ENCODE measurements at places on chromosomes 1 and 21.

- no peak for DNase-seq
These were observed 180.9 kb upstream of the PLXNA2 start for GRCh38 chr1:208425096-208425495.

DNA sequence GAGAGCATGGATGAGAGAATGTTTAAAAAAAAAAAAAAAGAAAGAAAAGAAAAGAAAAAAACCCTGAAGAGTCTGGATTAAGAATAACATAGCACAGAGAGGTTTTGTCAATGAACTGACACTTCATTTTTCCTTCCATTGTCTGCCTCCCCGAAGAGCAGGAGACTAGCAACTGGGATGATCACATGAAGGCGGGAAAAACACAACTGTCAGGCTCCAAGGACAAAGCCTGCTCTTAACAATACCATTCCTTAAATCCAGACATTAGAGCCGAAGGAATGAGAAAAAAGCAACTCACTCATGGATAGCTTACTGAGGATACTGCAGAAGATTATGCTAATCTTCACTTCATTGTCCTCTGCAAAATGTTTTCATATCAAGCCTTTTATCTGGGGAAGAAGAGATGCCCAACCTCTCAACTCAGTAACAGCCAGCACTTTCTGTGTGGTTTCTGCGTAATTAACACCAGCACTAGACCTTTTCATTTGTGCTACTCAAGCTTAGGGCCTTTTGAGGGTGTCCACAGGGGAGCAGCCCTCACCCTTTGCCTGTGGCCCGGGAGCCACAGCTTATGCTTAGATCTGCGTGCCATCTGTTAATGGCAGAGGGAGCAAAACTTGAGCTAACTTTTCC, 182.3 kb downstream of the BARHL2 start:
- no peak for DNase-seq

- no peak for DNase-seq
These were observed 17.7 kb upstream of the TRNAU1AP start for GRCh38 chr1:28535180-28535579.

- no peak for DNase-seq
These were observed 91.8 kb upstream of the GJB5 start for GRCh38 chr1:34663031-34663430.

DNA sequence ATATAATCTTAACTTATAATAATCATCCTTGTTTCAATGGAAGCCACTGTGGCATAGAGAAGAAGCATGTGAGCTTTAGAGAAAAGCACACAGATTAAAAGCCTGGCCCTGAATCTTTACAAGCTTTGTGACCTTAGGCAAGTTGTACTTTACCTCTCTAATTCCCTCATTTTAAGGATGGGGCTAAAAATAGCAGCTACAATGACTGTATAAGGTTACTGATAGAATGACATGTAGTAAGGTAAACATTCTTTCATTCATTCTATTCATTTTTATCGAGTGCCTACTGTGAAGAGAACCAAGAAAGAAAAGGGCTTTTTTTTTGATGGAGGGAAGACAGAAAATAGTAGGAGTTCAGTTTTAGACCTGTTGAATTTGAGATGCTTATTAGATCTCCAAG, 25.6 kb downstream of the CDKN2C start:
- DNase-seq = no peak

GRCh38 chr1:30200161-30200560, 523.2 kb downstream of the MATN1 start:
- DNase-seq = no peak
